ENCODE measurements at places on chromosomes 13 and 19.
A peak's percentile ranks its signal among the peaks of the same experiment; 100 is the strongest.

DNA sequence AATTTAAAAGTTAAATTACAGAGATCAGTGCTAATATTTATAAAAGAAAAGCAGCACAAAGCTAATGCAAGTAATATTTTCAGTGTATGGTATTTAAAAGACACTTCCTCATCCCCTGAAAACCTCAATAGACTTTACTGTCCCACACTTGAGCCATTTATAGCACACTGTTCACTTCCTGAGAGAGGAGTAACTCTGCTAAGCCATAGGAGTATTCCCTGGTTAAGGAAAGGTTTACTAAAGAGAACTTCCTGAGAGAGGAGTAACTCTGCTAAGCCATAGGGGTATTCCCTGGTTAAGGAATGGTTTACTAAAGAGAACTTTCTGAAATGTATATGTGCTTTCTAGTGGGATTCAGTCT, 159.4 kb downstream of the NHLRC3 start:
- no peak for DNase-seq

GRCh38 chr13:94351292-94351990, 128.0 kb downstream of the DCT start:
- DNase-seq: no peak

DNA sequence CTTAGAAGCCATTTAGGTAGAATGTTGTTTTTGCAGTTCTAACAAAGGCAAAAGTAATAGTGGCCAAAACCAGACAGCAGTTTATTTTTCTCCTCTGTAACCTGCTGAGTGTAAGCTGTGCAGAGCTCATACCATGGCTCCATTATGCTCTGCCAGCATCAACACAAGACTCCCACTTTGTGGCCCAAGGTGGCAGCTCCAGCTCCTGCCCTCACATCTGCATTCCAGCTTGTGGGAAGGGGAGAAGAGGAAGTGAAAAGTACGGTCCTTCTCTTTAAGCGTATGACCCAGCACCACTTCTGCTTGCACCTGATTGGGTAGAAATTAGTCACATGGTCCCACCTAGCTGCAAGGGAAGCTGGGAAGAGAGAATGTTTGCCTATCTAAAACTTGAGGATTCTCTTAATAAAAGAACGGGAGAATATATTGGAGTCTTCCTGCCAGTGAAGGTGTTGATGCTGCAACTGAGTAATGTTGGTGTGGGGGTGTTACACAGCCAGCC, 19.2 kb downstream of the ADGRE1 start:
- DNase-seq: no peak

- no peak for DNase-seq
Measured at GRCh38 chr13:35477386-35477946, 977 bp upstream of the MAB21L1 start.

DNA sequence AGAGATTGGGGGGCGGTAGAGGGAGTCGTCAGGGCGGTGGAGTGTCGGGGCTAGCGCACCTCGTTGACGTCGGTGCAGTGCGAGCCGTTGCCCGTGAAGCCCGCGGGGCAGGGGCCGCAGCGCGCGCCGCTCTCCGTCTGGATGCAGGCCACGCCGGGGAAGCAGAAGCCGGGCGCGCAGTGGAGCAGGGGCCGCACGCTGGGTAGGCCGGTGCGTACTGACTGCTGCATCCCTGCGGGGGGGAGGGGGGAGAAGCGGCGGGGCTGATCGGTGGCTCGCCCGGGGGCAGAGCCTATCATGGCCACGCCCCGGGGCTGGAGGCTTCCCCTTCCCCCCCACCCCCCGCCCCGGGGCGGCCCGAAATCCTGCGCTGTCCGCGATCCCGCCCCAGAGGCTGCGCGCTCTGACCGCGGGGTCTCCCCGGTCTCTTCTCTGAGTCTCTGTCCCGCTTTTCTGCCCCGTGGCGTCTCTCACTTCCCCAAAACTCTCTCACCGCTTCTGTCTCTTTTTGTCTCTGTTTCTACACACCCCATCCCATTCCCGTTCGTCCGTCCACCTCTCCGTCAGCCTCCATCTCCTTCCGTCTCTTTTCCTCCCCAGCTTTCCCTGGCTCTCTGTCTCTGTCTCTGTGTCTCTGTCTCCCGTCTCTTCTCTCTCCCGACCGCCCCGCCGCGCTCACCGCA, 1.1 kb downstream of the COMP start:
- DNase-seq: peak; percentile 78

GRCh38 chr19:14056069-14056666, 5.7 kb downstream of the PALM3 start:
- no peak for DNase-seq

DNA sequence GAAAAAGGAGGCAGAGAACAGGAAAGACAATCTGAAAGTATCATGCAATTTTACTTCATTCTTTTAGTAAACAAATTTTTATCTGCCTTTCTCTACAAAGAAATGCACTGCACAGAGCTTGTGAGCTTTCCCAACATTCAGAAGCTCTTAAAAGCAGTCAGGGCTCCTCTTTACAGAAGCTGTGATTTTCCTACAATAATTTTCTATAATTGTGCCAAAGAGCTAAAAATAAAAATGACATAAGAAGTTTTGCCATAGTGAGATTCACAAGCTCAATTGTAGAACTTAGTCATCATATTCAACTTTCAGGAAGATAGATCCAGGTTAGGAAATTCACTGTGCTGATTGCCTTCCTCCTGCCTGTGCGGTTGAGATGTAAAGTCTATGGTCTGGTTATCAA, 341.4 kb downstream of the PCDH9 start:
- DNase-seq: no peak

DNA sequence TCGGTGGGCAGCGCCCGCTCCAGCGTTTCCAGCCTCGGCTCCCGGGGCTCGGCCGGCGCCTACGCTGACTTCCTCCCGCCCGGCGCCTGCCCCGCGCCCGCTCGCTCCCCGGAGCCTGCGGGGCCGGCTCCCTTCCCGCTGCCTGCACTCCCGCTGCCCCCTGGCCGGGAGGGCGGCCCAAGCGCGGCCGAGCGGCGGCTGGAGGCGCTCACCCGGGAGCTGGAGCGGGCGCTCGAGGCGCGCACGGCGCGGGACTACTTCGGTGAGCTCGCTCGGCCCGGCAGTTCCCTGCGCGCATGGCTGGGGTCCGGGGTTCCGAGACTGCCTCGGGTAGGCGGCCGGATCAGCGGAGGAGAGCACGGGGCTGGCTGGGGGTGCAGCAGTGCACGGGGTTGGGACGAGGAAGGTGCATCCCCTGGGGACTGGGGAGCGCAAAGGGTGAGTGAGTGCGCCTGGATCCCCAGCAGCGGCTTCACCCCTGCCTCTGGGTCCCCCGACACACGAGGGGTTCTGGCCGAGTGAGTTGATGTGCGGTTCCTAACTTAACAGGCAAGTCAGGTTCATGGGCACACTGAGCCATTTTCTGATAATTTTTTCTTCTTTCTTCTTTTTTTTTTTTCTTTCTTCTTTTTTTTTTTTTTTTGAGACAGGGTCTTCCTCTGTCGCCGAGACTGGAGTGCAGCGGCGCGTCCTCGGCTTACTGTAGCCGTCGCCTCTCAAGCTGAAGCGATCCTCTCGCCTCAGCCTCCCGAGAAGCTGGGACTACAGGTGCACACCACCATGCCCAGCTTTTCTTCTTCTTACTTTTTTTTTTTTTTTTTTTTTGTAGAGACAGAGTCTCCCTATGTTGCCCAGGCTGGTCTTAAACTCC, 1.1 kb downstream of the WTIP start:
- no peak for DNase-seq

DNA sequence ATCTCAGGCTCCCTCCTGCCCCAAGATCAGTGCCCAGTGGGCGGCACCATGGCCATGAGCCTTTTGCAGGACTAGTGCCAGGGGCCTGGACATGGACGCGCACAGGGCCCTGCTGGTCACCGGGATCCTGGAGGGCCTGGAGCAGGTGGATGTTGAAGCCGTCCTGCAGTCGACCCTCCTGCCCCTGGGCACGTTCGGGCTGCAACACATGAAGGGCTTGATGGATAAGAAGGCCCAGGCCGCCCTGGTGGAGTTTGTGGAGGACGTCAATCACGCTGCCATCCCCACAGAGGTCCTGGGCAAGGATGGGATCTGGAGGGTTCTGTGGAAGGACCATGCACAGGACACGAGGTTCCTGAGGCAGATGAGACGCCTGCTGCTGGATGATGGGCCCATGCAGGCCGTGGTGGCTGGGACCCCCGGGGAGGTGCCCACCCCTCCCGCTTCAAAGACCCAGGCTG, 38.0 kb upstream of the PNMA8B start:
- no peak for DNase-seq

DNA sequence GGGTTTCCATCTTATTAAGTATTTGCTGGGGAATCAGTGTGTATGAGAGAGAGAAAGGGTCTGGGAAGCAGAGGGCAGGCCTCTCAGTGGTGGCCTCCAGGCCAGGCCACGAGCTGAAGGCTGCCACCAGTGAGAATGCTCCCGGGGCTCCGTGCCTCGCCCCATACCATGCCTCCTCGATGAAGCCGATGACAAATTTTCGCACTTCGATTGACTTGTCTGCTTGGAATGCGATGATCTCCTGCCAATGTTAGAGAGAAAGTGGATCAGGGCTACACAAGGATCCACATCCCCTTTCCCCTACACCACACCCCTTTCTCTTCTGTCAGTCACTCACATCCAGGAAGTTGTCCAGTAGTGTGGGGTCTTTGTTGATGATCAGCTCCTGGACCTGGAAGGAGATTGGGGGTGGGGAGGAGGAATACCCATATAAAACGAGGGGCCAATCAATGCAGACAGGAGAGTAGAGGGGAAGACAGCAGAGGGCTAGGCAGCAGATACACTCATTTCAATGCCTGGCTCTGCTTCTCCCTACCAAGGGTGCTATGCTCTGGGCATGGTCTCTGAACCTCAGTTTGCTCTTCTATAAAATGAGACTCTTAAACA, 10.7 kb downstream of the SYMPK start:
- DNase-seq: no peak

GRCh38 chr13:53043398-53043797, 14.8 kb downstream of the OLFM4 start:
- DNase-seq: no peak

GRCh38 chr13:94480672-94481145, 1.2 kb upstream of the DCT start:
- DNase-seq: peak; percentile 31

DNA sequence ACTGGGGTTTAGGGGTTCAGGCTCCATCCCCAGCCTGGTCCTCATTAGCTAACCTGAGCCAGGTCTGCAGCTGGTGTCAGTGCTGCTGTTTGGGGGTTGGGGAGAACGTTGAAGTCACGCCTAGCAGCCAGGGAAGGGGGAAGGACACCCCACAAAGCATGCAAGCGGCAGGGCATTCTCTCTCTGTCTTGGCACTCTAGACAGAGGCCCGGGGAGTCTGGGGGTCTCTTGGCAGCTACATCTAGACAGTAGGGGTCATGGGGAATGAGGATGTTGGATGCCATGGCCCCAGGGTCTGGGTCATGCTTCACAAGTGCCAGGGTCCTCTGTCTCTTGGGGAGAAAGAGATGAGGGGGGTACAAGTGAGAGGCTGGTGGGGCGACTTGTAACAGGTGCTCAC, 2.6 kb downstream of the ERICH4 start:
- no peak for DNase-seq

DNA sequence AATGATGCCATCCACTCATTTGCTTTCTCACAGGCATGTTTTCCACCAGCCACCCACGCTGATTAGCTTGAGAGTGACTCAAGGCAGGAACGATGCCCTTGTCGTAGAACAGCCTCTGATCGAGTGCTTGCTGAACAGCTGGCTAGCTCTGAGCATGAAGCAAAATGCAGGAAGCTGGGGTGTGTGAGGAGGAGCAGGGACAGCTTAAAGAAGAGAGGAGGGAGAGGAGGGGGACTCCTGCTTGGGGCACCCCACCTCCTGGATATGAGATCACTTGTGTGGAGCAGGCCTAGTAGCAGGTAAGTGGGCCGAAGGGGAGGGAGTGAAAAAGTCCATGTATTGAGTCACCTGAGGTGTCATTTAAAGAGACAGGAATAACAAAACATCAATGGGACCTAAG, 48.8 kb downstream of the IRS2 start:
- no peak for DNase-seq
